Fibroblast of skin of scalp (primary cell): ENCODE measurements at places on chromosomes 4 and X.

DNA sequence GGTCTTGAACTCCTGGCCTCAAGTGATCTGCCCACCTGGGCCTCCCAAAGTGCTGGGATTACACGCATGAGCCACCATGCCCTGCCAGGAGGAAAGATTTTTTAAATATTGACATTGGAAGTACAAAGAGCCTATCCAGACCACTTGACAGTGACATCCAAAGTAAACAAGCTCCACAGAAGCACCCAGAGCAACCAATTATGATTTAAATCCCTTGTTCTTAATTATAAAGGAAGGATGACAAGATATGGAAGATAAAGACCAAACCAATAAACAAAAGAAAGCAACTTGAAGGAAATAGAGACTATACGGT, 27.7 kb upstream of the RPL34 start:
- no peak for DNase-seq

GRCh38 chrX:22666441-22666840, 333.3 kb upstream of the DDX53 start:
- peak; percentile 13 for DNase-seq

DNA sequence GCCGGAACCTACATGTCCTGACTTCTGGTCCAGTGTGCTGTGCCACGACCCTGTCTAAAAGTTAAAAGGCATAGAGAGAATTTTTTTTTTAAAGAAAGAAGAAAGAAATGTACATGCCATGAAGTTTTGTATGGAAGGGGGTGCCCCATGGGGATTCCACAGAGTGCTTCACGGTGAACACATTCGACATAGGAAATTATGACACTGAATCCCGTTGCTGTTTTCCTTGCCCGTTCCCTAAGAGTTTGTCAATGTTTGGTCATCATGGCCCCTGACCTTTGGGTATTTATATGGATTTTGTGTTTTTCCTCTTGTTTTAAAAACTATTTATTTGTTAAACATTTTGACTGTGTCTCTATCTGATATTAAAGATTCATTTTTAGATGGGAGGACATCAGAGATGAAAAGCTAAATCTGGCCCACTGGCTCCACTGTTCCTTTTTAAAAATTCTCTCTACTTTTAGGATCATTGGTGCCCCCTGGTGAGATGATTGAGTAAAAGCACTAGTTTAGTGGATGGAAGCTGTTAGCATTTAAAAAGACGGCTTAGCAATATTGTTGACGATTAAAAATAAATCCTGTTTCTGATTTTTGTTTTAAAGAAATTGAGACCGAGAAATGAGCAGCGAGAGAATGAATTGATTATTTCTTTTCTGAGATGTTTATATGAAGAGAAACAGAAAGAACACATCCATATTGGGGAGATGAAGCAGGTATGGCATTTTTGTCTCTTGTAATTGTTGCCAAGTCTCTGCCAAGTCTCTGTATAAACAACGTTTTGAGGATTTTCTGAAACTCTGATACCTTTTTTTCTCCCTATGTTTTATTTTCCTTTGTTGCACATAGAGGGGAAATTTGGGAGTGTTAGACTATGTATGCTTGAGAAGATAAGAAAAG, 75.0 kb downstream of the PTTG2 start:
- peak; percentile 68 for DNase-seq

- DNase-seq: no peak
These were observed 1912.7 kb upstream of the TENM3 start for GRCh38 chr4:180330521-180330920.

DNA sequence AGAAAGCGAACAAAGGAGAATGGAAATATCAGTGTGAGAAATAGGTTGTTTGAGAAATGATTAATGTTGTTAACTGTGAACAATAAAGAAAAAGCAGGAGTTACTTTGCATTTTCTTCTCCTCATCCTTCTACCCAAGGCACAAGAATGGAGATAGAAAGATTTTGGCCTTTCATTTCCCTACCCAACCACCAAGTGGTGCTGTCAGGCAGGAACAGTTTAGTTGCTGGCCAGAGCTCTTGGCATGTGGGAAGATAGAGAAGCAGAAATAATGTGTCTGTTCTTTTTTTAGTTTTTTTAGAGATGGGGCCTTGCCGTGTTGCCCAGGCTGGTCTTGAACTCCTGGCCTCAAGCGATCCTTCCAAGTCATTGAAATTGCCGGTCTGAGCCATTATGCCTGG, 12.8 kb downstream of the HOPX start:
- no peak for DNase-seq

- DNase-seq: no peak
These were observed 60.4 kb downstream of the CD40LG start for GRCh38 chrX:136708348-136708747.

GRCh38 chr4:174404677-174405076, 117.6 kb downstream of the HPGD start:
- no peak for DNase-seq

GRCh38 chr4:15002659-15003400, 549 bp downstream of the CPEB2 start:
- peak; percentile 91 for DNase-seq

- DNase-seq: no peak
These were observed 118.9 kb upstream of the GK2 start for GRCh38 chr4:79526641-79527565.
